ENCODE measurements at places on chromosomes 1 and 21.

GRCh38 chr1:89900791-89901708 lies 80.2 kb downstream of the LRRC8D start:
- DNase-seq = no peak

DNA sequence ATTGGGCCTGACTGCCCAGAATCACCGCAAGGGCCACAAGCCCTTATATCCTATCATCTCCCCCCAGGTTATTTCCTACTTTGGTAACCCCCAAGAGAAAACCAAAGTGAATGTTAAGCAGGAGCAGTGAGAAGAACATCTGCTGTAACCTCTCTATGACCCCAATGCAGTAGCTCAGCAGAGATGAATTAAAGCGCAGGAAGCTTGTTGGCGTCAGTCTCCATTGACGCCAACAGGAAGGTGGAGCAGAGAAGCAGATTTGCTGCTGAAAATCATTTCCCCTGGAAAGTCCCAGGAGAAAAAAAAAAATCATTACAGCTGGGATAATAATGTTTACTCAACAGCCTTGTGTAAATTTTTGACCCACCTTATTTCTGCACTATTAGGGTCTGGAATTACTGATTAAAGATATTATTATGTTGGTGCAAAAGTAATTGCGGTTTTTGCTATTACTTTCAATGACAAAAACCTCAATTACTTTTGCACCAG lies 33.2 kb upstream of the FAM163A start:
- DNase-seq = no peak

- no peak for DNase-seq
These were observed 14.3 kb upstream of the GPR157 start for GRCh38 chr1:9143250-9143649.

DNA sequence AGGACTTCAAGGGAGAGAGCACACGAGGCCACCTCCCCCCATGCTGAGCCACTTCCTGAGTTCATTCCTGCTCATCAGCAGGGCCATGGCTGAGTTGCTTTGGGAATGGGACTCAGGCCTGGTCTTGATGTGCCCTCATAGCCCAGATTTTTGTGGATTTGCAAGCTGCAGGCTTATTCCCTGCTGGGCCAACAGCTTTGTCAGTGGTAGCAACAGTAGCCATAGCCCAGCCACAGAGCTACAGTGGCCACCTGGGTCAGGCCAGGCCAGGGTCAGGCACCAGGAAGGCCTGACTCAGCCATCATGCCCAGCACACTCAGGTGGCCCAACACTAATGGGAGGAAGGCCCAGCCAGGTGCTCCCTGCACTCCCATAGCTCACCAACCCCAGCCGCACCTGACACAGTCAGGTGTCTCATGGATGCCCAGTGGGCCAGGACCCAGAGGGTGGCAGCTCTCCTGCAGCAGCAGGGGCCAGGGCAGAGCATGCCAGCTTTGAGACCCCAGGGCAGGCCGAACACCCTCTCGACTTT lies 33.5 kb downstream of the EPHA2 start:
- no peak for DNase-seq

DNA sequence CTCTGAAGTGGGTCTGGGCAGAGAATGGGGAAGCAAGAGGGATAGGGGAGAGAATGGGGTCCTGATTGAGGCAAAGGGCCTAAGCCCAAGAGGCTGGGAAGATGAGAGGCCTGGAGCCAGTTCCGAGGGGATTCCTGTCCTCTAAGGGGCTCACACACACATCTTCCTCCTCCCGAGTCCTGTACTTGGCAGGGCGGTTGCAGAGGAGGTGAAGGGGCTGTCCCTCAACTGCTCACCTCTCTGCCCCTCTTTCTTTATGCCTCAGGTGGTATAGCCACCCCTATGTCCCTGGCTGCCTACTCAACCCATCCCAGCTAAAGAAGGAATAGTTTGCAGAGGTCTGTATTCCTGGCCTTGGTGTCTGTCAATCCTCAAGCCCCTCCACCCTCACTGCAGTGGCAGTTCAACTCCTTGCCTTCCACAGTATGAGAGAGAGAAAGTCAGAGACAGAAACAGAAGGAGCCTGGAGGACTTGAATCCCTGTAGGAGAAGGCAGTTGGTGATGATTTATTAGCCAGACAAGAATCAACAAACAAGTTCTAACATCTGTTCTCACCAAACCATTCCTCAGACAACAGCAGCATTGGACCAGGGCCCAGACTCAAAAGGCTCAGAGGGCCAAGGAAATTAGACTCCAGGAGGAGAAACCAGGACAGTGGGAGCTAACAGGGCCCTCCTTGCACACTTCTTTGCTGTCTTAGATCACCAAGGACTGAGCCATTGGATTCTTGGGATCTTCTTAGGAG lies 10.7 kb downstream of the SH2D2A start:
- DNase-seq = peak; percentile 62

- DNase-seq = no peak
These were observed 43.7 kb downstream of the BACH1 start for GRCh38 chr21:29342363-29342957.

All from T47D (cell line).